ENCODE measurements at places on chromosomes 11 and 22.
A peak's percentile ranks its signal among the peaks of the same experiment; 100 is the strongest.

GRCh38 chr22:50613291-50613981 lies 12.8 kb downstream of the MAPK8IP2 start:
- no peak for DNase-seq

GRCh38 chr22:32335471-32335870 lies 22.2 kb upstream of the RFPL3 start:
- no peak for DNase-seq

DNA sequence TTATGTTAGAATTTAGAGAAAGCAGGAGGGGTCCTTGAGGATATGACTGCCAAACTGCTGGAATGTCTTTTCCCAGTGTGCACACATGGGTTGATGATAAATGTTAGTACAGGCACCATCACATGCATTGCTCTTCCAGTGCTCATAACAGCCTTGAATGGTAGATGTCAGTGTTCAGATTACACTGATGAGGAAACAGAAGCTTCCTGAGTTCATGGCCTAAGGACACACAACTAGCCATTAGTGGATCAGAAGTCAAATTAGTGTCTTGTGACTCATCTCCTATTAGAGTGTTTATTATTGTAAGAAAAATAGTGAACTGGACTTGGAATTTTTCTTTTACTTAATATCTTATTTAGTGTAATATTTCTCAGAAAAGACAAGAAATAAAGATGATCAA lies 241.5 kb downstream of the DDX10 start:
- no peak for DNase-seq

- DNase-seq, result no peak
Observed at GRCh38 chr11:31636983-31637382, 127.4 kb downstream of the ELP4 start.

GRCh38 chr11:80466570-80466969 lies 1025.7 kb upstream of the TENM4 start:
- no peak for DNase-seq

- DNase-seq, result peak; percentile 68
Observed at GRCh38 chr11:70191495-70192140, 11.5 kb upstream of the FADD start.

GRCh38 chr22:43622886-43623285 lies 189.2 kb downstream of the EFCAB6 start:
- DNase-seq, result no peak

DNA sequence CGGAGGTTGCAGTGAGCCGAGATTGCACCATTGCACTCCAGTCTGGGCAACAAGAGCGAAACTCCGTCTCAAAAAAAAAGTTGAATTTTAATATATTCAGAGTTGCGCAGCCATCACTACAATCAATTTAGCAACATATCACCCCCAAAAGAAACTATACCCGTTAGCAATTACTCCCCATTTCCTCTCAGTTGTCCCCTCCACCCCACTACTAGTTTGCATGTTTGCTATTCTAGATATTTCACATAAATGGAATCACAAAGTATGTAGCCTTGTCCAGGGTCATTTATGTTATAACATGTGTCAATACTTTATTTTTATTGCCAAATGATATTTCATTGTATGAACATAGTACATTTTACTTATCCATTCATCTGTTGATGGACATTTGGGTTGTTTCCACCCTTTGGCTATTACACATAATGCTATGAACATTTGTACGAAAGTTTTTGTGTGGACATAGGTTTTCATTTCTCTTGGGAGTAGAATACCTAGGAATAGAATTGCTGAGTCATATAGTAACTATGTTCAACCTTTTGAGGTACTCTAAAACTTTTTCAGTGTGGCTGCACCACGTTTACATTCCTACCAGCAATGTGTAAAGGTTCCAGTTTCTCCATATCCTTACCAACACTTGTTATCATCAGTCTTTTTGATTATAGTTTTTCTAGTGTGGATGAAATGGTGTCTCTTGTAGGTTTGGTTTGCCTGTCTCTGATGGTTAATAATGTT lies 2.2 kb downstream of the ZNF143 start:
- DNase-seq, result peak; percentile 24

GRCh38 chr11:17414992-17415391 lies 26.5 kb upstream of the KCNJ11 start:
- DNase-seq, result no peak

GRCh38 chr11:110479108-110480101 lies 49.7 kb downstream of the FDX1 start:
- no peak for DNase-seq

DNA sequence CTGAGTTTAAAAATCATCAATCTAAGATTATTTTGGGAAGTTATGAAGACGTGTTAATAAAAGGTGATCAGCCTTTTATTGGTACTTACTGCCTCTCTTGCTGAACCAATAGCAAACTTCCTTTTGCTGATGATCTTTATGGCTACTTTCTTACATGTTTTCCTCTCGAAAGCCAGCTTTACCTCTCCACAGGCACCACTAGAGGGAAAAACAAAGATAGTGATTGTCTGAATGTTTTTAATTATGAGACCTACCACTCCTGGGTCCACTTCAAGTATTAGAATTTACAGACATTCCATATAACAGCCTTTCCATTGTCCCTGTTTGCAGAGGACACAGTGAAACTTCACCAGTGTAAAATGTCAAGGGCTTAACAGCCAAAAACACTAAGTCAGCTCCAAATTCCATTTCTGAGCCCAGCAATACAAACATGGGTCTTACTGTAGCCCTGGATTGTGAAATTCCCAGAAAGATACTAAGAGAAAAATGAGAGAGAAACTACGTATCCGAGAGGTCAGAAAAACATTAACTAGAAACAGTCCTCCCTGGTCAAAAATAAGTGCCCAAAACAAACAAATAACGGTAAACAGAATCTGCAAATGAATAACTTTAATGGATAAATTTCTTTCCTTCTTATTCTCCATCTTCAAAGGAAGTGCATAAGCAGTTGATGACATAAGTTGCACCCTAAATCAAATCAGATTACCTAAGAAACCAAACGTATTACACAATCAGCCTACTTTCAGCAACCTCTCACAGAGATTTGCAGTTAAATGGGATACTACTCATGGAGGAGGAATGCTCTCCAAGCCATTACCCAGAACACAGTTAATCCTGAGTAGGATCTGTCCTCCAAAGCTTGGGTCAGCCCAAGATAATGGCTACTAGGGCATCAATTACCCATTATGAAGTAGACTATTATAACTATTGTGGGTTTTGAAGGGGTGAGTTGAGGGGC lies 29.5 kb downstream of the CHEK2 start:
- no peak for DNase-seq

GRCh38 chr11:102341844-102342318 lies 5.1 kb upstream of the BIRC2 start:
- peak; percentile 78 for DNase-seq

GRCh38 chr11:103907548-103908455 lies 128.6 kb upstream of the DDI1 start:
- no peak for DNase-seq

- DNase-seq, result no peak
Observed at GRCh38 chr11:117634756-117635603, 162.0 kb downstream of the DSCAML1 start.

GRCh38 chr11:117730208-117730800 lies 66.7 kb downstream of the DSCAML1 start:
- DNase-seq, result no peak

DNA sequence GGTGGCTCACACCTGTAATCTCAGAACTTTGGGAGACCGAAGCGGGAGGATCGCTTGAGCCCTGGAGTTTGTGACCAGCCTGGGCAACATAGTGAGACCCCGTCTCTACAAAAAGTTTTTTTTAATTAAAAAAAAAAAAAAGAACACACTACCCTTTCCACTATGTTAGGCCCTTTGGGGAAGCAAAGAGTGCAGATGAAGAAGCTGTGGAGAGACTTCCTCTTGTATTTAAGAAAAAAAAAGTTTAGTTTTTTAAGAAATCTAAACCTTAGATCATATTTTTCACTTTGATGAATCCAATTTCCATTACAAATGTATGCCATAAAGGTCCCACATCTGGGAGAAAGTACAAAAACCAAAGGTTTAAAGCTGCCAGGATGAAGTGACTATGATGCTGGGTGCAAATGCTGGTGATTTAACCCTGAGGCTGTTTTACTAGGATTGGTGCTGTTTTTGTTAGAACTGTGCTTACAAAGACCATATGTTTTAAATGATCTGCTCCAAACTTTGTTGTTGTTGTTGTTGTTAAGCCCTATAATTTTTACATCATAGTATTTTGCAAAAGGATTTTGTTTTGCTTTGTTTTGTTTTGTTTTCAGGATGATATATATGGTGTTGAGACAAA lies 28.9 kb upstream of the ACER3 start:
- no peak for DNase-seq

- DNase-seq, result no peak
Observed at GRCh38 chr22:29854432-29854831, 16.4 kb upstream of the ASCC2 start.

GRCh38 chr11:19633276-19633675 lies 79.4 kb upstream of the NAV2 start:
- DNase-seq, result no peak

- DNase-seq, result no peak
Observed at GRCh38 chr22:28244757-28245156, 325.7 kb upstream of the PITPNB start.

DNA sequence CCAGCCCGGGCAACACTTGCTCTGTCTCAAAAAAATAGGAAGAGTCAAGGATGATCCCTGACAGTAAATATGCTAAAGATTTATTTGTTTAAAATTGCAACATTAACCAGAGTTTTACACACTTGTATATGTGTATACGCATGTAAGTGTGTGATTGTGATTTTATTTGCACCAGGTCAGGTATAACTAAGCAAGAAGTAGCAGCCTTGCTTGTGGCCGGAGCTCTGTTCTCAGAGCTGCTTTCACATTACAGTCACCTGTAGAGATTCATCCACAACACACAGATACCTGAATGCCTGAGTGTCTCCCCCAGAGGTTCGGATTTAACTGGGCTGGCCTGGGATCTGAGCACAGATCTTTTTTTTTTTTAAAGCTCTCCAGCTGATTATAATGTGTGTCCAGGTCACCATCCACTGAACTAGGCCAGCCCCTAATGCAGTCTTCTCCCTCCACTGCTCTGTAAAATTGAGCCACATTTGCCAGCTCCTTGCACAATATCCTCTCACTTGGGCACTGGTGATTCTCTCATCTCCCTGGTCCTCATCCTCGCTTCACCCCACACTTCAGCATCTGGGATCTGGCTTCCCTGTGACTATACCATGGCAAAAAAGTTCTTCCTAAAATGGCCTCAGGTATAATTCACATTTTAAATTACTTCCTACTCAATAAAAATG lies 48.3 kb downstream of the LIF start:
- no peak for DNase-seq

DNA sequence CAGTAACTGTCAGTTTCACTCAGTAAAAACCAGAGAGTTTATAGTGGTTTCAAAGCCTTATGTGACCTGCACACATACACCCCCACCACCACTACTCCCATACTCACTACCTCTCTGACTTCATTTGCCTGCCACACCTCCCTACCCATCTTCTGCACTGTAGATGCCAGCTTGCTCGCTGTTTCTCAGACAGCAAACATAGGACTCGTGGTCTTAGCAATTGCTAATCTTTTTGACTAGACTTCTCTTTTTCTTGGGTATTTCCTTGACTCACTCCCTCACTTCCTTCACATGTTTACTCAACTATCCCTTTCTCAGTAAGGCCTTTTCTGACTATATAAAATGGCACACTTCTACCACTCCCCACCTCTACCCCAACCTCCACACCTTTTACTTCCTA lies 27.8 kb downstream of the CEP295 start:
- DNase-seq, result peak; percentile 93

- DNase-seq, result no peak
Observed at GRCh38 chr22:20035375-20036083, 14.6 kb downstream of the TANGO2 start.

- no peak for DNase-seq
Observed at GRCh38 chr22:29369460-29369859, 18.9 kb downstream of the AP1B1 start.

GRCh38 chr22:26825960-26826935 lies 168.9 kb downstream of the MIAT start:
- no peak for DNase-seq

DNA sequence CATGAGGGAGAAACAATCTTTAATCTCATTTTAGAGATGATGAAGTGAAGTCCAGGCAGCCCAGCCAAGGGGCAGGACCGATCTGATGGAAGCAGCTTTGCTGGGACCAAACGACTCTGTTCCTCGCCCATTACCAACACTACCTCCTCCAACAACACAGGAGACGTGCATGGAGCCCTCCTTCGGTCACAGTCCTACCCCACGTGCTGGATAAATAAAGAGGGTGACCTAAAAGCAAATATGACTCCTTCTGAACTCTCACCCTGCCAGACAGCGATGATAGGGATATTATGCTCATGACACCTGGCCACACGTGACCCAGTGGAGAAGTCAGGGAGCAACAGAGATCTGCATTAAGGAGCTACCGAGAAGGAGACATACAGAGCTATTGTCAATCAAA lies 26.0 kb downstream of the SCGB1A1 start:
- DNase-seq, result no peak

GRCh38 chr11:86069408-86070101 lies 671 bp upstream of the PICALM start:
- no peak for DNase-seq

DNA sequence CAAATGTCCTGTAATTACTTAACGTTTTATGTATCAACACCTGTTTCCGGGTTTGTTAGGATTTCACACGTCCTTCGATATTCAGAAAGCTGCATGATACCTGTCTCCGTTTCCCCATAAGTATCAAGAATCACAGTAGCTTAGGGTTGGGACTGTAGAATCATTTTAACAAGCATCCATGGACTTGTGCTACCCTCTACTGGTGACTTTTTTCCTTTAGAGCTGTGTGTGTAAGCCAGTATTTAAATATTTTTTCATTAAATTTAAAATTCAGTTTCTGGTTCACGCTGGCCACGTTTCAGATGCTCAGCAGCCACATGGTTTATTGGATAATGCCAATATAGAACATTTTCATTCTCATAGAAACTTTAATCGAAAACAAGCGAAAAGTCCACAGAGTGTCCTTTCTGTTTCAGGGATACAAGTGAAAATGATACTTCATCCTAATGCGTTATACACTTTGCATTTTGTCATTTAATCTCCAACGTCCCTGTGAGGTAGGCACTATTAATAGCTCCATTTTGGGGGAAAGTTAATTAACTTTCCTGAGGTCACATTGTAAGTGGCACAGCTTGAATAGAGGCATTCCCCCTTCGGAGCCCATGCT lies 61.5 kb upstream of the SLC25A18 start:
- DNase-seq, result peak; percentile 52

DNA sequence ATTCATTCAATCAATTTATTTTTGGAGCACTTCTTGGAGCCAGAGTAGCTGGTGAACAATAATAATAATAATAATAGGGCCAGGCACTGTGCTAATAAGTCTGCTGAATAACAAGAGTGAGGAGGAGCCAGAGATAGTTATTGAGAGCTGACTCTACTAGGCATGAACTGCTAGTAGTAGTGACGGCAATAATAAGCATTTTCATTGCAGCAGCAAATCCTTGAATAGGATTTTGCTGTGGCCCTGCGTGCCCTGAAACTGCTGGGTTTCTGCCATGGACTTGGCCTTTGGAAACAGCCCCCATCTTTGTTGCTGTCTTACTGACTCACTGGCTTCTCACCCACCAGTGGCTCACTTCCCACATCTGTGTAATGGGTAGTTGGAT lies 545.9 kb downstream of the MIAT start:
- no peak for DNase-seq
